RWPE1 (cell line): ENCODE measurements at places on chromosomes 5 and 9.

DNA sequence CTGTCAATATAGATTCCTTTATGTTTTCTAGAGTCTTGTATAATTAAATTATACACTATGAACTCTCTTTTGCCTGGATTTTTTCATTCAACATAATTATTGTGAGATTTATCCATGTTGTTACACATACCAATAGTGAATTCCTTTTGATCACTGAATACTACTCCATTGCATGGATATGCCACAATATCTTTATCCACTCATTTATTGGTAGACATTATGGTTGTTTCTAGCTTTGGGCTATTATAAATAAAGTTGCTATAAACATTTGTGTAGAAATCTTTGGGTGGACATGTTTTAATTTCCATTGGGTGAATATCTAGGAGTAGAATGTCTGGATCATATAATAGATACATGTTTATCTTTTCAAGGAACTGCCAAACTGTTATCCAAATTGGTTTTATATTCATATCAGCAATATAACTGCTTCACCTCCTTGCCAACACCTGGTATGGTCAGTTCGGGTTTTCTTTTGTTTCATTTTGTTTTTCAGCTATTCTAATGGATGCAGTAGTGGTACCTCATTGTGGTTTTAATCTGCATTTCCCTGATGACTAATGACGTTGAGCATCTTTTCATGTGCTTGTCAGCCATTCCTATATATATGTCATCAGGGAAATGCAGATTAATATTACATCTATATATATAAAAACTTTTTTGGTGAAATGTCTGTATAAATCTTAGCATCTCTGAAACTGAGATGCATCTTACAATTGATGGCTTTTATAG lies 32.1 kb upstream of the TCF7 start:
- DNase-seq = no peak

DNA sequence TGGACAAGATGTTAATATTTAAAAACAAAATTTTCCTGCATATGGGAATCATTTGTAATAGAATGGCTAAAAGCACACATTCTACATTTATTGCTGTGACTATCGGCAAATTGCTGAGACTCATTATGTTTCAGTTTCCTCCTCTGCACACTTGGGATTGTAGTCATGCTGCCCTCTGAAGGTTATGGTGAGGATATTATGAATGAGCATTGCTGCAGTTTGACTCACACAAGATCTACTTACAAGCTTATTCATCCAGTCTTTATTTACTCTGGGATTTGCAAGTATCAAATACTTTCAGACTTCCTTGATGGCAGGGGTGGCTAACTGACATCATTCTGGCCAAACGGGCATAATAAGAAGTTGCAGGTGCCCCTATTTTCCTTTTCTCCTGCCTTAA lies 9.5 kb upstream of the NFIL3 start:
- peak; percentile 92 for DNase-seq

GRCh38 chr5:134004626-134005416 lies at the start of gene VDAC1:
Gene VDAC1 (minus strand): TSS chr5:134004975. CDS start chr5:133993012, 11,963 bp downstream.
- DNase-seq = peak; percentile 95

DNA sequence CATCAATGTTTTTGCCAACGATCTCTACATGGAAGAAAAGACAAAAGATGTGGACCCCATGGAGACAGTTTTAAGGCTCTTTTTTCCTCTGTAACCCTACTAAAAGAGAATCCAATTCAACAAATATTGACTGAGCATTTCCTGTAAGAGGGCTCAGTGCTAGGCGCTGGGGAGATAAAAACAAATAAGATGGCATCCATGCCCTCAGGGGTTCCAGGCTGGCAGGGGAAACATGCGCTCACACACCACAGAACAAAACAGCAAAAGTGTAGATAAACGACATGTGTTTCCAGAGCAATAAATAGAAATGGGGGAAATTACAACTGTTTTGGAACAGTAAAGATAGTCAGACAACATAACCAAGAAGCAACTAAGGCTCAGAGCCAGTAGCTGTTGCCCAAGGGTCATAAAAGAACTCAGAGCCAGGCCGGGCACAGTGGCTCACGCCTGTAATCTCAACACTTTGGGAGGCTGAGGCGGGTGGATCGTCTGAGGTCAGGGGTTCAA lies 25.2 kb downstream of the ZNF608 start:
- no peak for DNase-seq

- DNase-seq = peak; percentile 31
Measured at GRCh38 chr9:108484468-108484867, 371.3 kb downstream of the ACTL7B start.

GRCh38 chr9:105710638-105711037 lies 16.3 kb downstream of the TMEM38B start:
- DNase-seq = no peak

DNA sequence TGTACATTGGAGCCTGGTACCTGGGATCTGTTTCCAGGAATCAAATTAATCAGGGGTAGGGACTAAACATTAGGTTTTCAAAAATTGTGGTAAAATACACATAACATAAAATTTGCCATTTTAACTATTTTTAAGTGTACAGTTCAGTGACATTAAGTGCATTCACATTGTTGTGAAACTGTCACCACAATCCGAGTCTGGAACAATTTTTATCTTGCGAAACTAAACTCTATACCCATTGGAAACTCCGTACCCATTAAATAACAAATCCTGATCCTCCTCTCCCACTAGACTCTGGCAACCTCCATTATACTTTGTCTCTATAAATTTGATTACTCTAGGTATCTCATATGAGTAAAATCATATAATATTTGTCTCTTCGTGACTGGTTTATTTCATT lies 486.2 kb downstream of the GADD45G start:
- no peak for DNase-seq

DNA sequence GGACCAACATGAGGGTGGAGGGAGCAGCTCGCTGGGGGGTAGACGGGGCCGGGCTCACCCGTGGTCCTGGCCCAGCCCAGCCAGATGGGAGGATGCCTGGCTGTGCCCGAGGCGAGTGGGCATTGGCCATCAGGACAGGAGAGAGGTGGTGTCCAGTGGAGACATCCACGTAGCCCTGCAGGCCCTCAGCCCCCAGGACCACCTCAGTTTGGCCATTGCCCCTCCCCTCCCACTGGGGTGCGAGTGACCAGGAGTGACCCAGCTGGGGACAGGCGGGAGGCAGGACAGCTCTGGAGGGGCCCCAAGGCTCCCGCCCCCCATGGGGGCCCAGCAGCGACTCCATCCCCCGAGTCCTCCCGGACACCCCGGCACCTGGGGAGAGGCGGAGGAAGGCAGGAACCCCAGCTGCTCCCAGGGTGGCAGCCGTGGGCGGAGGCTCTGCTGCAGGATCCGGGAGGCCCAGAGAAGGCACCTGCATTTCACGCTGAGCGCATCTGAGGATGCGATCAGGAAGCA lies 8.3 kb downstream of the NOXA1 start:
- no peak for DNase-seq

DNA sequence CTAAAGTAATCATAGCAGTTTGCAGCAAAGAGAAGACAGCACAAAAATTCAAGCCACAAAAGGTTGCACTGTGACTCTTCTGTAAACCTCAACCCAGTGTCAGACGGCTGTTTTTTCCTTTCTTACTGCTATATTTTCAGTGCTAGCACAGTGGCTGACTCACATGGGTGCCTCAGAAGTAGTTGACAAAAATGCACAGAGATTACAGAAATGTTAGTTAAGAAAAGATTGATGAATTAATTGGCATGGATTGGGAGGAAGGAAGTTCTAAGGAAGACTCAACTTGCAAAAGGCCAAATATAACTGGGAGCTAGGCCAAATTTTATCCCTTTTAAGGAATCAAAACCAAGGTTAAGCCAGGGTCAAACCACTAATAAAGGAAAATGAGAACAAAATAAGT lies 43.7 kb upstream of the ITGA1 start:
- DNase-seq = no peak

GRCh38 chr9:69371001-69371400 lies 46.0 kb downstream of the ENTREP1 start:
- DNase-seq = no peak

GRCh38 chr5:14257995-14258403 lies 114.9 kb downstream of the TRIO start:
- no peak for DNase-seq

GRCh38 chr5:134409321-134409720 lies 2.4 kb downstream of the CDKN2AIPNL start:
- no peak for DNase-seq

DNA sequence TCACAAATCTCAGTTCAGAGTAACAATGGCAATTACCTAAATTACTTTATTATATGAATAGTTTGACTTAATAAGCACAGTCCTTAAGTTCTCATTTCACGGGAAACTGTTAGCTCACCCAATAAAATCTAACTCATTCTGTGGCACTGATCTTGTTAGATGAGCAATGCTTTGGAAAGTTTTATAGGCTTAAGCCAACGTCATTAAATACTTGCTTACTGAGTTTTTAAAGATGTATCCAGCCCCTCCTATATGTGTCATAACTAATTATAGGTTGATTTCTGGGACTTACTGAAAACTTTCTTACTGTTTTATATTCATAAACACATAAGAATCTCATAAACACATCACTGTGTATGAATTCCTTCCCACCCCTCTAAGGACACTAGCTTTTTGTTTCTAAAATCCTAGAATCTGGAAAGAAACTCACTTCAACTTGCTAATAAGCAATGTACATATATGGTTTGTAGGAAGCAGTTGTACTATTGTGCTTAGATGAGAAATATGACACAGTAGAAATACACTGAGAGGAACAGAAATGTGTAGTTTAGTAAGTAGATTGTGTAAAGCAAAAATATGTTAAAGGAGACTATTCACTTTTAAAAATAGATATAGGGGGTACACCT lies 14.1 kb upstream of the MARCOL start:
- peak; percentile 57 for DNase-seq

DNA sequence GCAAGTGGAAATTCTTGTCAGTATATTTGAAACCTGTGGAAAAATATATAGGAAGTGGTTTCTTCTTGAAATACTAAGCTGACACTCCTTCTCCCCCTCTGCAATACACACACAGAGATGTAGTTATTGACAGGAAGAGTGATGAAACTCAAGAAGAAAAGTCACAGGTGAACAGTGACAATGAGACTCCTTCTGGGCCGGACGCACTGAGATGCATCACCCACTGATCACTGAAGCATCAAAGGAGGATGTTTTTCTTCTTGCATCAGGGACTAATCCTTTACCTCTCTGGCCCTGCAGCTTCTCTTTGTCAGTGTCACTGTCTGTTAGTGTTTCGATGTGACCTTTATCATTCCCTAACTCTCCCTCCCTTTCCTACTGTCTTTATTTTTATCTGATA lies 1864.2 kb upstream of the C9orf72 start:
- no peak for DNase-seq

DNA sequence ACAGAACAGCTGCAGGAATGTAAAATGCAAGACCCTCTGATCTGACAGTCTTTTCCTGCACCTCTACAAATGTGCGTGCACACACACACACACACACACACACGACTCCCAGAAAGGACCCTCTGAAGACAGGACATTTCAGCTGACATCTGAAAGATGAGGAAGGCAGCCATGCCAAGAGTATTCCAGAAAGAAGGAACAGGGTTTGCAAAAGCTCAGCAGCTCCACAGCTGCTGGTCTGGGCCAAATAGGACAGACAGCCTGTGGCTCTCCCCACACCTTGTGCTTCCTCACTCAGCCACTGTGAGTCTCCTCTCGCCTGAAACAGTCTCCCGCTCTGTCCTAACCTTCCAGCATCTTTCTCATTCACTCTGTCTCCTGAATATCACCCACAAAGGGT lies 189.0 kb downstream of the PALM2AKAP2 start:
- peak; percentile 27 for DNase-seq

DNA sequence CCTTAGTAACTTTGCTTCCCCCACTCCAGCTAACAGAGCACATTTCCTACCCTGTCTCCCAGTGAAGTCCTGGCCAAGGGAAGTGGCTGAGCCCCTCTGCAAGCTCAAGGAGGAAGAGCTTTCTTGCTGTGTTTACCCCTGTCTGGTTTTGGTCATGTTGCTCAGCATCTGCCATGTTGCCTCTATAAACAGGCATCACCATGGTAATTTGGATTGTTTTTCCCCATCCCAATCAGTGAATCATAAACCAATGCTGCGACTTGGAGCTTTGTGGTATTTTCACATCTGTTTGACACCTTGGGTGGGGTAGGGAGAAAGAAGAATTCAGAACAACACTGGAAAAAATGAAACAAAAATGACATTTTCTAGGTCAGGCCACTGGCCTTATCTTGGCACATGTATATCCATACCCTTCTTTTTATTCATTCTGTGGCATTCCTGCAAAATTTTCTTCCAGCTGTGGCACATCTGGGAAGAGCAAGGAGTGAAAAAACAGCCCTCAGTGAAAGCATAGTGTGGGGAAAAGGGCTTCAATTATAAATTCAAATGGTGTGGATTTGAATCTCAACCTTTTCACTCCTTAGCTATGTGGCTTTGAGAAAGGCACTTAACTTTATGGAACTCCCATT lies 42.5 kb downstream of the SLIT3 start:
- DNase-seq = no peak

DNA sequence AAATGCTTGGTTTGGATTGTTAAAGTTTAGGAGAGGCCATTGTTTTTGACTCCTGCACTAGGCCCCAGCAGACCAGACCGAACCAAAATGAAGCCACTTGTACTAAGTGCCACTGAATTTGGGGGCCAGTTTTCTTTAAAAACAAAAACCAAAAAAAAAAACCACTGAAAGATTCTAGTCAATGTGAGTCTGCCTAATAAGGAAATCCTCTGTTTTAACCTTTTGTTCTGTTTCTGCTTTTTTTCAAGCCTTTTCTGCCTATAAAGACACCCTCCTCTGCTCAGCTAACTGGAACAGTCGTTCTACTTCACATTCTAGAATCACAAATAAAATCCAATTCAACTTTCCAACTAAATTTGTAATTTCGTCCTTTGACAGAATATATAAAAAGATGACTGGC lies 64.9 kb downstream of the SERINC5 start:
- no peak for DNase-seq
